ENCODE measurements at places on chromosomes 16 and 17.

GRCh38 chr16:15658149-15658548, 8.1 kb downstream of the NDE1 start:
- no peaks in the 10 kb centered on the region for H3K27me3 ChIP-seq
- no peak for DNase-seq
- H3K36me3 ChIP-seq: no peaks in the 10 kb centered on the region
- peaks cover 26% of the 10 kb centered on the region for H3K4me1 ChIP-seq
- H3K4me3 ChIP-seq: no peak overlapping the region
- H3K27ac ChIP-seq: peak overlapping the region; percentile 72

DNA sequence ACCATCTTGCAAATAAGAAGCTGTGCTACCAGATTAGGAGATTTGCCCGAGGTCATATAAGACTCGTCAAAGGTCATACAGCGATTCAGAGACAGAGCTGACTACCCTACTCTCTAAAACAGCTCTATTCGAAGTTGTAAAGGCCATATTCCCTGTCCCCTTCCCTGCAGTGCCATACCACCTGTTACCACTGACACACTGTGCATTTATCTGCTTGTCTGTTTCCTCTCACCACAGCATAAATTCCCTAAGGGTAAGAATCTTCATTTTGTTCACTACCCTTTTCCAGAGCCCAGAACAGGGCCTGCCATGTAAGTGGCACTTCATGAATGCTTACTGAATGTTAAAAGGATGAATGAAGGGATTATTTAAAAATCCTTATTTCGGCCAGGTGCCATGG, 3.4 kb upstream of the KSR1 start:
- no peaks in the 10 kb centered on the region for H3K36me3 ChIP-seq
- H3K4me3 ChIP-seq: no peak overlapping the region
- no peak overlapping the region for H3K27ac ChIP-seq
- DNase-seq: no peak
- H3K4me1 ChIP-seq: peaks cover 14% of the 10 kb centered on the region

DNA sequence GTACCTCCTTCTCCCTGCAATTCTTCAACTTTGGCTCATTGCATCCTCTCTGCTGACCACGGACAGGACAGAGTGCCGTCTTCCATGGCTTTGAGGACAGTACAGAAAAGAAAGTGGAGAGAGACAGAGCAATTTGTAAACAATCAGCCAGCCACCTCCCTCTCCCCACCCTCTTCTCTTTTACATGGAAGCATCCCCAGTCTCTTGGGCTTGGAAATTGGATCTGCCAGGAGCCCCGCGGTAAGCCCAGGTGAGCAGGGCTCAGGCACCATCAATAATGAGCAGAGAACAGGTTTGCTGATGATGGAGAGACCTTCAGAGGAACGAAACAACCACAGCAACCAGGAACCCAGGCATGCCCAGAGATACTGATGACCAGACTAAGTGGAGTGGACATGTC, 194.9 kb upstream of the TNRC6C start:
- no peaks in the 10 kb centered on the region for H3K36me3 ChIP-seq
- peaks cover 11% of the 10 kb centered on the region for H3K27me3 ChIP-seq
- H3K4me3 ChIP-seq: no peak overlapping the region
- DNase-seq: no peak

GRCh38 chr17:39667945-39668924, at the start of gene PNMT:
PNMT (plus strand) TSS chr17:39668453; CDS start chr17:39668476, 23 bp downstream.
- H3K36me3 ChIP-seq: no peaks in the 10 kb centered on the region
- peaks cover 12% of the 10 kb centered on the region for H3K27me3 ChIP-seq
- DNase-seq: peak; percentile 82
- no peak within 1 kb of the TSS for H3K27ac ChIP-seq
- peaks cover 34% of the 10 kb centered on the region for H3K4me1 ChIP-seq

GRCh38 chr17:62692159-62692651, 64.7 kb downstream of the MRC2 start:
- no peaks in the 10 kb centered on the region for H3K27me3 ChIP-seq
- H3K4me1 ChIP-seq: no peaks in the 10 kb centered on the region
- no peak overlapping the region for H3K27ac ChIP-seq
- DNase-seq: no peak
